GM12864 (cell line): ENCODE measurements at places on chromosomes 2 and 18.

- no peak for DNase-seq
Observed at GRCh38 chr2:240630771-240631547, 5.7 kb downstream of the GPR35 start.

- DNase-seq, result no peak
Observed at GRCh38 chr18:35073186-35074105, 32.2 kb downstream of the MAPRE2 start.

DNA sequence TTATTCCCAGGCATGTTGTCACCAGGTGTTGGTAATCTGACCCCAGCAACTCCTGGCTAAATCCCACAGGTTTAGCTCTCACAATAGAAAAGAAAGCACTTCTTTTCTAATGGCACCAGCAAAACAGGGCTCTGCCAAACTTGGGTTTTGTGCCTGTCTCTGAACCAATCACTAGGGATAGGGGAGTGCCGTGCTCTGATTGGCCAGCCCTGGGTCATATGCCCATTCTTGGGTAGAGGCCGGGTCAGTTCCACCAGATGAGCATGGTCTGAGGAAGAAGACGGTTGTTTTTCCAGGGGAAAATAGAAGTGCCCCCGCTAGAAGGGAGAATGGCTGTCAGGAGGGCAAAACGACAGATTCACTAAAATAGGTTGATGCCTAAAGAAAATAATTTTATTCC lies 14.7 kb downstream of the CDK15 start:
- no peak for DNase-seq

DNA sequence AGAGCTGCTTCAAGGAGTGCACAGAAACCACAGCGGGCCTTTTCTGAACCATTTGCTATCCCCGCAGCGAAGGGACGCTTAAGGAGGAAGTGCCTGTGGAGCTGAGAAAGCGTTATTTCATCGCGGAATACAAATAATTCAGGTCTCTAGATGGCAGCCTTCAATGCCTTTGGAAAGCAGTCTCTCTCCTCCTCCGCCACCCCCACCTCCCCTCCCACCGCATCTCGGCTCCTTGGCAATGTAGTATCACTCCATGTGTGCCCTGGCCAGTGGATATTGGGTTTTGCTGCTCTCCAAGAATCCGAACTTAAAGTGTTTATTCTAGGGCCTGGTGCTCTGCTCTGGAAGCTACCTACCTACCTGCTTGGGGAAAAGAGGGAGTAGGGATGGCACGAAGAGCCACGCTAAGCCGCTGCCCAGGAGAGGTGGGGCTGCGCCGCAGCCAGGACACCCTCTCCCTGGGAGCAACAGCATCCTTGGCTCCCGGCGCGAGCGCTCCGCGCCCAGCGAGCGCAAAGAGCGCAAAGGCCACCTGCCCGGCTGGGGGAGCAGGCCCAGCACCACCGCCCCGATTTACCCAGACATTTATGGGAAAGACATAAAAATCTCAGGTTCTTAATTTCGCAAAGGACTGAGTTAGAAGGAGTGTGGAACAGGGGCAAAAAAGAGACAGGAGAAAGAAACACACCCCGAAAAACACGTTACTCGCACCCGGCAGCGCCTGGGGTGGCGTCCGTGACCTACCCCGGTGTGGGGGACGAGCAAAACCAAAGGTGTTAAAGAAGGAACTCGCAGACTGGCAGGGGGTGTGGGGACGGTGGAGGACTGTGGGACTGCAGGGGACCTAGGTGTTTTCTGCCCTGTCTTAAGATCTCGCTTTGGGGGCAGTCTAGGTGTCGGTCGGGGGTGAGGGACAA lies 1.0 kb downstream of the SPHKAP start:
- DNase-seq, result no peak

GRCh38 chr18:56726906-56727305 lies 75.7 kb downstream of the WDR7 start:
- DNase-seq, result no peak

GRCh38 chr2:217329023-217329431 lies 469.2 kb upstream of the TNP1 start:
- no peak for DNase-seq

GRCh38 chr2:105959357-105959756 lies 214.6 kb downstream of the NCK2 start:
- no peak for DNase-seq

DNA sequence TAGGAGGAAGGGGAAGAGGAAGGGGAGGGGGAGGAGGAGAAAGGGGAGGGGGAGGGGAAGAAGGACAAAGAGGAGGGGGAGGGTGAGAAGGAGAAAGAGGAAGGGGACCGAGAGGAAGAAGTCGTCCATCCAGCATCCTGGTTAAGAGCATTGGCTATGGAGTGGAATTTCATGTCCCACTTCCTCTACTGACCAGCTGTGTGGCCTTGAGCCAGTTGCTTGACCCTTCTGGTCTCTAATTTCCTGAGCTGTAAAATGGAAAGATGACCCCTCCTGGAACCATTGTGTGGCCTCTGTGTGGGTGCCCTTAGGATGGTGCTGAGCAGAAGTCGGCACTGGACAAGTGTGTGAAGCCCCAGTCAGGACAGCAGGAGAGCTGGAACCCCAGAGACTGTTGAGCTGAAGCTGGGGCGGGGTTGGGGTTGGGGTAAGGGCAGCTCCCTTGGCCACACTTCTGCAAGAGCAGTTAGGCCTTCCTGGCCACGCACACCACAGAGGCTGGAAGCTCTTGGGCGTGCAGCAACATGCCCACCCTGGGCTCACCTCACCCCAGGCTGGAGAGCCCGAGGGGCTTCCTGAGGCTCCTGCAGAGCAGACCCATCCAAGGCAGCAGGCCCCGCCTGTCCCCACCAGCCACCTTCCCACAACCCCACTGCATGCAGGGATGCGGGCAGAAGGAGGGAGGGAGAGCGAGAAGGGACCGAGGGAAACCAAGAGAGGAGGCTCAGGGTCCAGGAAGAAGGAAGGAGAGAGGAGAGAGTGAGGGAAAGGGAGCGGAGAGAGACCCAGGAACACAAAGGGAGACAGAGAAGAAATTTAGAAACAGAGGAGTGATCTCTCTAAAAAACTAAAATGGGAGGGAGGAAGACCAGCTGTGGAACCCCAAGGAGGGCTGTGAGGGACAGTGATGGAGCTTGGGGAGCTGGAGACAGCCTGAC lies 16.2 kb downstream of the ADRA2B start:
- no peak for DNase-seq

DNA sequence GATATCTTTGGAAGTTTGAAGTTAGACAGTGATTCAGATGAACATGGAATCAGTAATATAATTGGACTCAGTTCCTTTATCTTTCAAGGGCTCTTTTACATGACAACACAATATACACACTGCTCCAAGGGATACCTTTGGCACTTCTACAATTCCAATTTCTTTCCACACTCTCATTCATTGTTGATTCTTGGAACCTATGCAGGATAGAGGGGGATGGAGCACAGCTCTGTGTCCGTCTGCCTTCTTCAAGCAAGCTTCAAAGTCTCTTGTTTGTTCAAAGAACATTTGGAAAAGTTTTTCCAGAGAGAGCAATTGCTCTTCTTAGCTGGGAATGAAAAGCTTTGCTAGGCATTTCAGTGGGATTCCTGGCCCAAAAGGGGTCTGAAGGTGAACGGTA lies 276.2 kb upstream of the ZEB2 start:
- DNase-seq, result no peak

DNA sequence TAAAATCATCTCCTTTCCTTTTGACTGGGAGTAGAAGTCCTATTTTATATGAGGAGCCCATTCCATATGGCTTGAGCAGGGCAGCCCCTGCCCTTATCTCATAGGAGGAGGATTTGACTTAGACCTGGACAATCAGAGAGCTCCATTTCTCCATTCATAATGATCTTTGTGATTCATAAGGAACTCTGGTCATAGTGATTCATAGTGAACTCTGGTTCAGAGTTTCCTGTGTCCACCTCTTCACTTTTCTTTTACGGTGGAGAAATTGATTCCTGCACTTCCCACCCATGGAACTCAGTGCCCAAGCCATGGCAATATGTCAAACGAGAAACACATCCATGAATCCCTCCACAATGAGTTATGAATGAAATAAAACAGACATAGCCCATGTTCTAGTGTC lies 12.8 kb upstream of the MYO3B start:
- DNase-seq, result no peak

DNA sequence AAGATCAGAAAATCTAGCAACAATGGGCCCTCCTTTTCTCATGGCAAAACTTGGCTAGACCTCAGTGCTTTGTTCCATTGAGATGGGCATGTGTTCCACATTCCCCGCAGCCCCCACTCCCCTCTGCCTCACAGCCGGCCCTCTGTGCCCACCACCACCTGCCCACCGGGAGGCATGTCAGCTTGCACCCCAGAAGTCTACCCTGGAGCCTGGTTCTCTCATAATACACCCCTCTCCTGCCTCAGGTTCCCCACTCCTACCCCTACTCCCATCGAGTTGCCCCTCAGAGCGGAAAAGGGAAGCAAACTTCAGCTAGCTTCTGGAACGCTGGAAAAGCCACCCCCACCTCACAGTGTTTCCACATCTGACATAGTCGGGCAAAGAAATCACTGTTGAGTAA lies 219.0 kb downstream of the ANAPC1 start:
- no peak for DNase-seq

GRCh38 chr2:109350526-109350925 lies 221.5 kb downstream of the SH3RF3 start:
- DNase-seq, result no peak

GRCh38 chr2:26114151-26114550 lies 58.7 kb upstream of the GAREM2 start:
- DNase-seq, result no peak

DNA sequence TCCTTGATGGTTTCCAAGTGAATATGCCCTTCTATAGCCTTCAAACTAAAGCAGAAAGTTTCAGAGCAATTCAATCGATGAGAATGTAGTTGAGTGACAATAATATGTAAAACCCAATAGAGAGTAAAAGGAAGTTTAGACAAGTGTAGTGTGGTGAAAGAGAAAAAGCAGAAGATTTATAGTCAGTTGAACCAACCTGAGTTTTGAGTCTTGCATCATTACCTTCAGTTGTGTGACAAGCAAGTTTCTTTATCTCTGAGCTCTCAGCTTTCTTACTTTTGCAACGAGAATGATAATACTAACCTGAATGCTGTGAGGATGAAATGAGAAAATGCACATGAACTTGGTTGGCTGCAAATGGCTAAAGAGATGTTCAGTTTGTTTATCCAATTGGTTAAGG lies 40.6 kb upstream of the TMEM247 start:
- no peak for DNase-seq

DNA sequence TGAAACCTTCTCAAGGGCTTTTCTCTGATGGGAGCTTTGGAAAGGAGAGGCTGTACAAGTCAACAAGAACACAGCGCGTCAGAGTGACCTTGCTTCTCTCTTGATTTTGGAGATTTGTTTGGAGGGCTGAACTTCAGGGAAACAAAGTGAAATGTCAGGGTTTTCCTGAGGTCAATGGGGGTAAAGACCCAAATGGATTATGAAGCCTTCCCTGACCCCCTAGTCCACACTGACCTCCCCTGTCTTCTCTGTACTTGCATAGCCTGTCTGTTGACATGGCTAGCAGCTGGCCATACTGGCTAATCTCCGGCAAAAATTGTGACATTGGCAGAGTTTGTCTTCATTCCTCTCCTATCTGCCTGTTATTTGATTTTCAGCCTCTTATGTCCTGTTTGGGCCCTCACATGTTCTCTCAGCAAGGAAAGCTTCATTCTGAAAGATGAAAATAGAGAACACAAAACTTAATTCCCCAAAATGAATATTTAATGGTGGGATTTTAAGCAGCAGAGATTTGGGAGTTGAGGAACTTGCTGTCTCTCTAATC lies 149.3 kb upstream of the HAAO start:
- DNase-seq, result no peak

GRCh38 chr2:55947752-55948151 lies 24.2 kb upstream of the EFEMP1 start:
- no peak for DNase-seq

GRCh38 chr2:239818086-239818485 lies 207.1 kb downstream of the NDUFA10 start:
- DNase-seq, result no peak

GRCh38 chr2:176088048-176088936 lies 4.2 kb upstream of the HOXD13 start:
- DNase-seq, result no peak

- DNase-seq, result no peak
Observed at GRCh38 chr2:224106794-224107193, 67.7 kb upstream of the SERPINE2 start.

DNA sequence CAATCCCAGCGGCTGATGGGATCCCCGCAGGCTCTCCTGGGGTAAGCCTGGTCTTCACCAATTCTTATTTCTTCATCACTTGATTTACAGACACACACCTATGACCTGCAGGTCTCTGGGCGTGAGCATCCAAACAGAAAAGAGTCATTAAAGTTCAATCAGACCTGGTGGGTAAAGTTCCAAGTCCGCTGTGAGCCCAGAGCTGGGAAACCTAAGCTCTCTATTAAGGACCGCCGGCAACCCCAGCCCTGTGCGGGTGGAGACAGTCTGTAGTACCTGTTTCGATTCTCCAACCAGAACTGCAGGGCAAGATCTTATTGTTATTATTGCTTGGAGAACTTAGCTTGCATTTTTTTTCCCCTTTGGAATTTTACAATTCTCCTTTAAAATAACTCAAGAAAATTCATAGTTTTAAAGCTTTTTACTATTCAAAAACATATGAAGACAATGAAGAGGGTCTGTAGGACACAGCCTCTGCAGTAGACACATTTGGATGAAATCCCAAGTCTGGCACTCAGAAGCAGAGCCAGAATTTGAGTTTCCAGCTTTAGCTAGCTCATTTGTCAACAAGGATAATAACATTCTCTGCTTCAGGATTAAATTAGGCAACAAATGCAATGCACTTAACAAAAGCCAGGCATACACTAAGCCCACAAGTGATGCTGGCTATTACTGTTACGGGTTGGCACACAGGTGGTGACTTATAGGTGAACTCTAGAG lies 376.4 kb downstream of the INSIG2 start:
- no peak for DNase-seq

DNA sequence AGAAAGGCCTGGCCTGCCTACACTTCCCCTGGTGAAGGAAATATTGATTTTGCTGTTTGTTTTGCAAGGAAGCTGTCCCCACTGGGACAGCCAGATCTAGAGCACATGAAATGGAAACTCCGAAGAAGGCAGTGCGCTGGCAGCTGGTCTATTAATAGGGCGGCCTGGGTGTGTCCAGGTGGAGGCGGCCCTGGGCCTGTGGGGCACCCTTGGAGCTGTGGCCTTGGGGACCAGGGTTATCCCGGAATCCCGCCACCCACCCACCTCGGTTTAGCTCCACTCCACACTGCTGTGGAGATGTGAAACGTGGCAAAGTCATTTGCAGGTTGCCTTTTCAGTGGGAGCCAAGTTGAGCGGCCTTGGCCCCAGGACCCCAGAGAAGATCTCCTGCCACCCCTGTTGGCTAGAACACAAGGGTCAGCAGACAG lies 204.3 kb downstream of the KLHL29 start:
- DNase-seq, result no peak

DNA sequence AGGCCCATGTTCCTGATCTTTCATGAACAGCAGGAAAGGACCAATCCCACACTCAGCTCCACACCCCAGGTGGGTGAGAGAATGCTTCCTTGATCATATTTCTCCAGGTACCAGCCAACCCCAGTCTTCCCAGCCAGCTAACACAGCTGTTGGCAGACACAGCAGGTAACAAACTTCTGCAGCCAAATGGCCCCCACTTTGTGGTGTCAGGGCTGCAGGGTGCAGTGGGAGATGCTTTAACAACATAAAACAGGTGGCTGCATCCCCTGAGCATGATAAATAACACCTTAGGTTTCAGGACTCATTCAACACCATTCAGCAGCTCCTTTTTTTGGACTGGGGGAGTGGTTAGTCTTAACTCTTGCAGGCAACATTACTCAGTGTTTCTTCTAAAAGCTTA lies 76.7 kb upstream of the ACAA2 start:
- no peak for DNase-seq
